ENCODE measurements at places on chromosomes 6 and 20.

- DNase-seq = no peak
Measured at GRCh38 chr6:166902211-166902755, 54.1 kb downstream of the RNASET2 start.

DNA sequence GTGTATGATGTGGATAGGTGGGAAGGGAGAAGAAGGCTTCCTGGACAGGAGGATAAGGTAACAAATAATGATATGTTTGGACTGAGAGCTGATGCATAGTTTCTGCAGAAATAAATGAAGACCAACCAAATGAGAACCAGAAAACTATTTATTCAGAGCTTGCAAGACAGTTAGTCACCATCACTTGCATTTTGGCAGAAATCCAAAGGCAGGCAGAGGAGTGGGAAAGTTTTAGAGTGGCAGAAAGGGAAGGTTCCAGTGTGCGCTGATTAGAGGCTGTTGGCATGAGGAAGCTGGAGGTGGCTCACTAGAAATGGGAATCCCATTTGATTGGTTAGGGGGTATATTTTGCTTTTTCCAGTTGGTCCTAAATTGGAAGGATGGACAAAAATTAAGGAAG, 13.0 kb upstream of the F13A1 start:
- no peak for DNase-seq

DNA sequence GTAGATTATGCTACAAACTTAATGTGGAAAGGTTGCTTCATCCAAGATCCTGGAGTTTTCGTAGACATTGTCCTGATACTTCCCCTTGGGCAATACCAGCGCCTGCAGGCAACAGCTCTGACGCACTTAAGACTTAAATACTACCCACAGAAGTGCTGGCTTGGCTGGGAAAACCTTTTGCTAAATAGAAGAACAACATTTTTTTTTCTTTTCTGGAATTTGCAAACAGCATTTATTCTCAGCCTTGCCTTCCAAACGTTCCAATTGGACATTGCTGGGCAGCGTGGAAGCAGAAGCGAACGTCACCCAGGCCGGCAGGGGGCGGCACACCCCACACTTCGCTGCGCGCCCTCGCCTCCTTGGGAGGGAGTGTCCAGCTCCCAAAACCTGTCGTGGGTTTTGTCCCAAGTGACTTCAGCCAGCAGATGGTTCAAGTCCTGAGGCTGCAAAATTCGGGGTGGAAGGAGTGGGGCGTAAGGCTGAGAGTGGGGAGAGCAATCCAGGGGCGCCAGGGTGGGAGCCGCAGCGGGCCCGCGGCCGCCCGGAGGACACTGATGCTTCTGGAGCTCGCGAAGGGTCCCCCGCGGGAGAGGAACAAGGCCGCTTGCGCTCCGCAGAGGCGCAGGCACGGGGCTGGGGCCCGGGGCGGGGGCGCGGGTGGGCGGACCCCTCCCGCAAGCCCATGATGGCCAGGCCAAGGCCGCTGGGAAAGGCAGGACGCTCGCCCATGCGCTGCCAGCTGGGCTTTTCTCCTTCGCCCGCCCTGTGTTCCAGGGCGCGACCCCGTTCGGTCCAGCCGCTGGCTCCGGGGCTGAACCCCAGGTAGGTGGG, 60.8 kb upstream of the MAP3K4 start:
- peak; percentile 92 for DNase-seq

DNA sequence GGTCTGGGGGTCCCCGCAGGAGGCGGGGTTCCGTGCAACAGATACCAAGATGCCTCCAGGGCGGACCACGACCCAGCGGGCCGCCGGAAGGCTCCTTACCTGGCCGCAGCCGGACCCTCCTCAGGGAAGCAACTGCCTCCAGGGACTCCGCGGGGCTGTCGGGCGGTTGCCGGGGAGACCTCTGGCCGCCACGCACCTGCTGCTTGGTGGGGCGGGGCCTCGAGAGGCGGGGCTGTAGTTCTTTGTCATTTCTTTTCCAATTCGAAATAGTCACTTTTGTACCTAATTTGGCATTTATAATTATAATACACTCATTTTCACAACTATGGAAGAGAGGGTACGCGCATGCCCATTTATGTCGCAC, 647 bp downstream of the AK9 start:
- peak; percentile 87 for DNase-seq

GRCh38 chr6:152598901-152599537, 38.1 kb downstream of the SYNE1 start:
- DNase-seq = no peak

DNA sequence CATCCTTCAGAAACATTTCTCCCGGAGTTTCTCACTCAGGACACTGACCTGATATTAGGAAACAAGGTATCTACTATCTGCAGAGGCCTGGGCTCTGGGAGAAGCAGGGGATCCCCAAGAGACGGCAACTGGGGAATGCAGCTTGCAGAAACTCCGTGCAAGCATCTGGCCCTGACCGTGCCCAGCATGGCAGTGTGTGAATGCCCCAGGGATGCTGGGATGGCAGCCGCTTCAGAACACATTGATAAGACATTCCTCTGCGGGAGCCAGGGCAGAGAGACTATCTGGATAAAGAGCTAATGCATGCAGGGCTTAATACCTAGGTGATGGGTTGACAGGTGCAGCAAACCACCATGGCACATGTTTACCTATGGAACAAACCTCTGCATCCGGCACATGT, 55.4 kb downstream of the NFATC2 start:
- DNase-seq = no peak

DNA sequence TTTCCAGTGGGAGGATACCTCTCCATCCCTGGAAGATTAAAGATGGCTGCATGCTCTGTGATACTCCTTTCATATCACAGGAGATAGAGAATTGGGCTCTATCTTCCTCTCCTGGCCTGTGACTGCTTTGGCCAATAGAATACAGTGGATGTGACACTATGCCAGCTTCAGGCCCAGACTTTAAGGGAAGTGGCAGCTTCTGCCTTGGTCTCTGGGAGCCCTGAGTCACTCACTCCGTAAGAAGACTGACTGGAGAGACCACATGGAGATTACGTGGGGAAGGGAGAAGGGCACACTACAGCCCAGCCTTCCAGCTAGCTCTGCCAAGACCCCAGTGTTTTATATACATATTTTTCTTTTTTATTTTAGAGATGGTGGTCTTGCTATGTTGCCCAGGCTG, 10.4 kb upstream of the MMP9 start:
- no peak for DNase-seq

GRCh38 chr20:60054716-60055634, 96.8 kb downstream of the CDH26 start:
- DNase-seq = no peak

DNA sequence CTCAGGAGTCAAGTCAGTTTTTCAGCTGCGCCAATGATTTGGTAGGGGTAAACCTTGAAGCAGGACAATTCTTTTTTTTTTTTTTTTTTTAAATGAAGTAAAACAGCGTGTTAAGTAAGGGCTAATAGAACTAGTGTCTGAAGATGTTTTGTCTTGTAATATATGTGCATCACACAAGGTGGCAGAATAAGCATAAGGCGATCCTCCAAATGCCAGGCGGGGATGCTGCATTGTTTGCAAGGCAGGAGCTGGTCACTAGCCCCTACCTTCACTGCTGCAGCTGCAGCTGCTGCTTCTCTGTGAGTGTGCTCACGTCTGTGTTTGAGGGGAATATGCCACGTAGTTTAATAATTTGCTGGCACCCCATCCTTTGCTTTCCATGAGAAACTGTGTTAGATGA, 272.7 kb upstream of the MAP3K7 start:
- peak; percentile 38 for DNase-seq

DNA sequence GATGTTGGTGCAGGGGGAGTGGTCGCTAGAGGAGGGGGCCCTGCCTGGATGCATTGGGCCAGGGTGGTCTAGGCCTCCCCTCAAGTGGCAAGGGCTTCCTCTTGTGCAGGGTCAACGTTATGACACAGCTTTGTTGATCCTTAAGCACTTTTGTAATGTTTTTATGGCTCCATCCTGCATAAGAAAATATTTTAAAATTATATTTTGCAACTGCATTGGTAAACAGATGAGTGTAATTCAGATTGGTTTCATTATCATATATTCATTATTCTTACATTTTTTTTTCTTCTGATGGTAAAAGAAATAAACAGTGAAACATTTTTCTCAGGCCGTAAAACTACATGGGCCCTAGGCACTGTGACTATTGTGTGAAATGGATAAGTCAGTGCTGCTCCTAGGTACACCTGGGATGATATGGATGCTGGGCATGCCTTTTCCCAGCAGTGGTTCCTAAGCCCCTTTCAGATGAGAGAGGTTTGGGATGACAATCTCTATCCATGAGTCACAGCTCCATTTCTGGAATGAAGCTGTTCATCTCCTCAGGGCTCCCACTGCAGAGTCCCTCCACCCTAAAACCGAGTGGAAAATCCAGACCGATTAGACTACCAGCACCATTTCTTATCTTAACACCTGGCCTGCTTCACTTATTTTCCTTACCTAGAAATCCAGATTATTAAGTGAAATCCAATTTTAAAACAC, 5.8 kb upstream of the SIM1 start:
- no peak for DNase-seq
